Stimulated activated CD4-positive, alpha-beta T cell treated with anti-CD3 and anti-CD28 coated beads, Interleukin-12 subunit alpha, Interleukin-12 subunit beta, amount 100 ng/mL, for 24 hours (primary cell): ENCODE measurements at places on chromosomes 5 and 9.

DNA sequence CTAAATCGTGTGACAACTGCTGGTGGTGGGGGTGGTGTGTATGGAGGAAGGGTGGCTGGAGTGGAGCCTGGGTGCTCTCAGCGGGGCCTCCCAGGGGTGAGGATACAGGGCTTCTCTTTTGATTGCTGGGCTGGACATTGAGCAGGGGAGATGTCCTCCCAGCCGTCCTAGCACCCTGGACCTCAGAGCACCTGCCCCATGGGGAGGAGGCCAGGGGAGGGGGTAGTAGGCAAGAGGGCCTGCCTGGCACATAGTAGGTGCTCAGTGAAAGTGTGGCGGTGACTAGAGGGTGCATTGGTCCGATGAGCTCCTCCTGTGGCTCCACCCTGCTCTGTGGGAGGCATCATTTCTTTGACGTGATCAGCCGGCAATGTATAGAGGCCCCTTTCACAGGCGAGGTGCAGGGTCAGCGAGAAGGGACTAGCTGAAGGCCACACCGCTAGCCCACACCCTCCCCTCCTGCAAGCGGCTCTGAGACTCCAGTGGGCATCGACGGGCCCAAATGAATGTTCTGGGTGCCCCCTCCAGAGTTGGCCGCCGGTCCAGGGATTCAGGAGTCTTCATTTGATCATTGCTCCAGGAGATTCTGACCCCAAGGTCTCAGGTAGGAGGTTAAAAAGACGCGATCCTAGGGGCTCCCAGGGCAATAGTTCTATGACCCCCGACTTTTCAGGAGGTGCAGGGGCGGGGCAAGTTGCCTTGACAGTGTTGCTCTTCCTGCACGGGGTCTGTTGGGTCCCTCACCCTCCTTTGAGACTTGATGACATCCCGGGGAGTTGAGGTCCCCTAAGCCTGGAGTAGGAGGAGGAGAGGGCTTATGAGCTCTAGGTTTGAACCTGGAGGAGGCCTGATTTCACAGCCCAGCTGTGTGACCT is 255.5 kb downstream of the PBX3 start:
- no peak for DNase-seq

- no peak for DNase-seq
Observed at GRCh38 chr9:136742591-136743391, at the start of gene LCN10. Gene LCN10 (minus strand): TSS chr9:136742940. CDS start chr9:136742903, 37 bp downstream.

- no peak for DNase-seq
Observed at GRCh38 chr5:171571663-171572062, 152.2 kb downstream of the FGF18 start.

DNA sequence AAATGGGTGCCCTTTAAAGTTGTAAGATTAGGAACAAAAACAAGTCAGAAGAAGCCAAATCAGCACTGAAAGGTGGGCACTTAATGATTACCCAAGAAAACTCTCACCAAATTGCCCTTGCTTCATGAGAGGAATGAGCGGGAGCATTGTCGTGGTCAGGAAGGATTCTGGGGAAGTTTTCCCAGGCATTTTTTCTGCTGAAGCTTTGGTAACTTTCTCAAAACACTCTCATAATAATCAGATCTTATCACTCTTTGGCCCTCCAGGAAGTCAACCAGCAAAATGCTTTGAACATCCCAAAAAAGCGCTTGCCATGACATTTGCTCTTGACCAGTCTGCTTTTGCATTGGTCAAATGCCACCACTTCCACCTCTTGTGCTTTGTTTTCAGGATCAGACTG is 10.4 kb upstream of the PCDHGC3 start:
- no peak for DNase-seq

- no peak for DNase-seq
Observed at GRCh38 chr5:4212981-4213819, 617.6 kb downstream of the IRX1 start.

- DNase-seq = no peak
Observed at GRCh38 chr5:107563959-107564544, 106.7 kb downstream of the EFNA5 start.
